ENCODE measurements at places on chromosomes 3 and 15.

DNA sequence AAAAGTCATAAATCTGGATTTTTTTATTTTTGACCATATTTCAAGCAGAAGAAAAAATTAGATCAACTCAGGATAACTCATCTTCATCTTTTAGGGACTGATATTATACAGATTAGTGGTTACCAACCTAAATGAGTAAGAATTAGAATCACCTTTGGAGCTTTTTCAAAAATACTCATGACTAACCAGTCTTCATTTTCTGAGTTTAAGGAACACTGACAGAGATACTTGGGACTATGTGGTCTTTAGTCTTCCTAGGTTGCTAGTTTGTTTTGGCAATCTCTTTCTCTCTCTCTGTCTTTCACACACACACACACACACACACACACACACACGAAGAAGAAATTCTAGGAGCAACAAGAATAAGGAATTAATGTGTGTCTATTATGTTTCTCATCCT, 50.1 kb downstream of the TMOD3 start:
- DNase-seq, result no peak

DNA sequence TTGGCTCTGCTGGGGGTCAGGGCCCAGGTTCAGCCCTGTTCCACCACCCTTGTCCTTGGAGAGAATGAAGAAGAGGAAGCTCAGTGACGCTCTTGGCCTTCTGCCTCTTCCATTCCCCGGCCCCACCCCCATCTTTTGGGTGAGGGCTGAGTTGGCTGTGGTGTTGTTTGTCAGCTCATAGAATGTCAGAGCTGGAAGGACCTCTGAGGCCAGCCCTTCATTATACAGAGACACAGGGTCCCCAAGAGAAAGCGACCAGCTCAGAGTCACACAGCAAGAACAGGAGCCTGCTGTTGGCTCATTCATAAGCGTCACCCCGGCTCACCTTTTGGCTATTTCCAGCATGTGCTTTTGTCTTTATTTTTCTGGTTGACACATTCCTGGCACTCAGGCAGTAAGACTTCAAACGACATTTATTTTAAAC, 68.2 kb downstream of the AAGAB start:
- DNase-seq, result no peak

GRCh38 chr3:45269952-45270351, 43.9 kb upstream of the TMEM158 start:
- DNase-seq, result no peak

GRCh38 chr3:123287051-123287961, 85.6 kb downstream of the SEC22A start:
- DNase-seq, result no peak

DNA sequence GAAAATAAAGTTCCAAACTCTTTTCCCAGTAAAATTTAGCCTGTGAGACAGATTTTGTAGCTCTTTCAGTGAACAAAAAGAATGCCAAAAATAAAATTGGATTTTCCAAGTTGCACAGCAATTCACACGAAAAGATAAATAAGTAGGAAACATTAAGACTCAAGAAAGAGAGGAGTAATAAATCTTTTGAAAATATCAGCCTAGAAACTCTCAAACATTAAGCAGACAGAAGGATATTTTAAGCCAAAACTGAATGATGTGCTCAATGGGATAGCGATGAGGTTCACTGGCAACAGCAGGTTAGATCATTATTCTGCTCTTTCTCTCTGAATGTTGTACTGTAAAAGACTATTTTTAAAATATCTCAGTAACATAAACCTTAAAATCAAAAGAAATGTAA, 115.0 kb downstream of the STAG1 start:
- no peak for DNase-seq

DNA sequence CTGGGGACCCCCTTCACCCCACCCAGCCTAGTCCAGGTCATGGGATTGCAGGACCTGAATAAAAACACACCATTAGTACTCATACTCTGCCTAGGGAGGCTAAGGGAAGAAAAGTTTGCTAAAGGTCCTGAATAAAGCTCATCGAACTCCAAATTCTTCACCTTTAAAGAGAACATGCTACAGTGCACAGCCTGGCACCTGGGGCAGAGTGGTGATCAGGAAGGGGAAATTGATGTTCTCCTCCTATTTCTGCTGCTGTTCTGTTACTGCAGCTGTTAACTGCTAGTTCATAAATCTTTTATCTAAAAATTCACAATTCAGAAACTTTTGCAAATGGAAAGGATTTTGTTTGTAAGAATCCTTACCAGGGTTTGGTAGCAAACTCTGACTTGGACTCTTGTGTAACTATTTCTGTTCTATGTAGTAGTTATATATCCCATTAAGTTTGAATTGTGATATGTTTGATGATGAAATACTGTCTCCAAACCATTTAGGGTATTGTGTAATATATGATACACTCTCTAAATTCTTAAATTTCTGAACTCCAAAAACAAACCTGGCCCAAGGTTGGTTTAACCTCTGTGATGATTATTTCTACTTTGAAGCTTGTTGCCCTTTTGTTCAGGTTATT, 27.9 kb downstream of the MCTP2 start:
- no peak for DNase-seq

- peak; percentile 81 for DNase-seq
Measured at GRCh38 chr15:79184465-79184892, 93.9 kb upstream of the RASGRF1 start.
